ENCODE measurements at places on chromosomes 2 and 18. TPM values are rescaled to one million over a fixed set of nuclear protein-coding genes. Genes with fewer than 3 reads are reported as not detected.

DNA sequence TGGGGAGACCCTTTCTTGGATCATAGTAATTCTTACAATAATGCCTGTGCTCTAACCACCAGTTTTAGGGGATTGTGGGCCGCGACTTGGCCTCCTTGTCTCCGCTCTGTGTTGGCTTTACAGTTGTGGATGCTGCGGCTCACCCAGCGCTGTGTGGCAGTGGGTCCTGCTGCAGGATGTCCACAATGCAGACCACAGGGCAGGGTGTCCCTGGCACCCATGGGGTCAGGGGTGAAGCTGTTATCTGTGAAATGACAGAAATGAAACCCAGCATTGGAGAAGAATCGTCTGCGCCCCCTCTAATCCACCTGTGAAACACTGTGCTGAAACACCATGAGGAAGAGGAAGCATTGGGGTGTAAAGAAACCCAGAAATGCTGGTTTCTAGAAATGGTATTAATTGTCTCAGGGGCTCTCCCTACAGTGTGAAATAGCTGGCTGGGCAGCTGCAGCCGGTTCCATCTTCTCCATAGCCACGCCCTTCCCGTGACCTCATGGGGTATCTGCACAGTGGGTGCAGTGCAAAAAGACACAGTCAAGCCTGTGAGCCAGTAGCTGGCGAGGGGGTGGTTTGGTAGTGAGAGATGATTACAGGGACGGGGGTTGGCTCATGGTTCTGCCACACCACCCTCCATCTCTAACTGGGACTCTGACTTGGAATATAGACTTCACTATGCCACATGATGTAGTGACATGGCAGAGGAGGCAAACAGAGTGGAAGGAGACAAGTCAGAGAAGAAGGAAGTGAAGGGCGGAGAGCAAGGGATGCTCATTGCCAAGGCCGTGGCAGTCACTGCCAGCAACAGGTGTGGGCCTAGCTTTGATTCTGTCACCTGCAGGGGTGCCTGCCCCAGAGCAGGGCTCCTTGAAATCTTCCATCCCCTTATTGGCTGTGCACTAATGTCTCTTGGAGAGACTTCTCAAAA is 16.2 kb downstream of the INPP4A start:
- DNase-seq: no peak

DNA sequence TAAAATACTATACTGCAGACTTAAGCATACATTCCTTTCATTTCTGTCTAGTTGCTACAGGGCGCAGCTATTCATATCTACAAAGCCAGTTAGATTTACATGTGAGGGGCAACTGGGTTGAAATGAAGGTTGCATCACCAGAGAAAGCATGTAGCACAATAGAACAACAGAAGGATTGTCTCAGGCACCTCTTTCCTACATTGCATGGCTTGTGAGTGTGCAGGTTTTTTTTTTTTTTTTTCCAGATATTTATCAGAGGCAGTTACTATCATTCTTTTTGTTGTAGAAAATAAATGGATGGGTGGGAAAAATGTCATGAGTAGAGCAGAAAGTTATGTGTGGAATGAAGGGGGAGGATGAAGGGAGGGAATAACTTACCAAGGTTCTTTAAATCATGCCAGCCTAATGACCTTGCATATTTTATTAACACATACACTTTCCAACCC is 86.8 kb downstream of the ERBB4 start:
- DNase-seq: peak; percentile 77

- no peak for DNase-seq
Observed at GRCh38 chr2:160490733-160491685, 2.6 kb downstream of the RBMS1 start.

DNA sequence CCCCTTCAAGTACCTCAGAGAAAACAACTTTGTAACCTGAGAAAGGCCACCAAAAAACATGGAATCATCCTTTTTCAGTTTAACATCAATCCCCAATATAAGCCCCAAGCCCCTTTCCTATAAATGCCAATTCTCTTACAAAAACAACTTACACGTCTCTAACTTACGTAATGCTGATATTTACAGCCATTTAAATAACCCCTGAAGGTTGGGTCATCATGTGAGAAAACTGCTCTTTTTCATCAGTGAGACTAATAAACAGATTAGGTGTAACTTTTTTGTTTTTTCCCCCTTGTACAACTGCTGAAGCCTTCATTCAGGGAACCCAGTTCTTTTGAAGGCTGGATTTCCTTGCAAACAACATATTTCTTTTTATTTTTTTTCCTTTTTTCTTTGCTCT is 3.7 kb downstream of the FASTKD1 start:
- DNase-seq: no peak

The ST8SIA5 gene
- total RNA-seq: 1.4 TPM
